Naive thymus-derived CD8-positive, alpha-beta T cell (primary cell): ENCODE measurements at places on chromosomes 2 and 18. TPM values are rescaled to one million over a fixed set of nuclear protein-coding genes. Genes with fewer than 3 reads are reported as not detected.
A peak's percentile ranks its signal among the peaks of the same experiment; 100 is the strongest.

GRP gene
- not detected for total RNA-seq

CELF4 gene
- total RNA-seq, result not detected

OBSL1 gene
- 1.1 TPM for total RNA-seq

TWIST2 gene
- total RNA-seq, result not detected

GRCh38 chr2:159712929-159713420 lies 669 bp downstream of the MARCHF7 start:
- no peaks in the 10 kb centered on the region for H3K36me3 ChIP-seq
- H3K4me3 ChIP-seq, result peak overlapping the region; percentile 100

- H3K4me3 ChIP-seq, result no peak overlapping the region
- no peaks in the 10 kb centered on the region for H3K27me3 ChIP-seq
- no peak for DNase-seq
These were observed 6.3 kb upstream of the SPP2 start for GRCh38 chr2:234044157-234044556.

DNA sequence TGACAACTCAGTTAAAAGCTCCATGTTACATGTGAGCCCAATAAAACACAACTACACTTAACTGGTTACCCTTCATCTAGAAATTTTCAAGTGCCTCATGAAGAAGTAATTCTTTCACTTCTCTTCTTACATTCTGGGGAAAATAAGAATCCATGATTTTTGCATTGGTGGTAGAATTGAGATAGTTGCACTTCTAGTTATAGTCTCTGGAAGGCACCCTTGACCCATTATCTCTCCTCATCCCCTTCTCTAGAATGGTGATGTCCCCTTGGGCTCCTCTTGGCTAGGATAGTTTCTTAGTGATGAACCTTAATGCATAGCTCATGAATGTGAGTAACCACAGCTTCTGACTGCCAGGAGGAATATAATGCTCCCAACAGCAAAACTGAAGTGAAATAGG lies 3.6 kb downstream of the LGALSL start:
- no peak overlapping the region for H3K4me3 ChIP-seq
- H3K27me3 ChIP-seq, result no peaks in the 10 kb centered on the region
- no peaks in the 10 kb centered on the region for H3K36me3 ChIP-seq

GRCh38 chr2:30894498-30895119 lies 87.4 kb upstream of the CAPN13 start:
- DNase-seq, result no peak
- no peaks in the 10 kb centered on the region for H3K4me1 ChIP-seq
- no peak overlapping the region for H3K27ac ChIP-seq
- H3K4me3 ChIP-seq, result no peak overlapping the region

- H3K4me1 ChIP-seq, result no peaks in the 10 kb centered on the region
- H3K27ac ChIP-seq, result no peak overlapping the region
- no peak for DNase-seq
- no peaks in the 10 kb centered on the region for H3K36me3 ChIP-seq
- H3K4me3 ChIP-seq, result no peak overlapping the region
These were observed 666.9 kb downstream of the PLCL1 start for GRCh38 chr2:198471291-198471690.

- DNase-seq, result no peak
- H3K27me3 ChIP-seq, result no peaks in the 10 kb centered on the region
- H3K27ac ChIP-seq, result no peak overlapping the region
- peaks cover 5% of the 10 kb centered on the region for H3K36me3 ChIP-seq
- H3K4me1 ChIP-seq, result peaks cover 76% of the 10 kb centered on the region
- H3K4me3 ChIP-seq, result no peak overlapping the region
These were observed 14.5 kb downstream of the SESTD1 start for GRCh38 chr2:179250095-179250494.
